Germinal center (tissue), 1 donor: ENCODE measurements at places on chromosomes 3 and 15.

GRCh38 chr15:39936187-39936586 is 2.3 kb downstream of the EIF2AK4 start:
- DNase-seq: no peak

DNA sequence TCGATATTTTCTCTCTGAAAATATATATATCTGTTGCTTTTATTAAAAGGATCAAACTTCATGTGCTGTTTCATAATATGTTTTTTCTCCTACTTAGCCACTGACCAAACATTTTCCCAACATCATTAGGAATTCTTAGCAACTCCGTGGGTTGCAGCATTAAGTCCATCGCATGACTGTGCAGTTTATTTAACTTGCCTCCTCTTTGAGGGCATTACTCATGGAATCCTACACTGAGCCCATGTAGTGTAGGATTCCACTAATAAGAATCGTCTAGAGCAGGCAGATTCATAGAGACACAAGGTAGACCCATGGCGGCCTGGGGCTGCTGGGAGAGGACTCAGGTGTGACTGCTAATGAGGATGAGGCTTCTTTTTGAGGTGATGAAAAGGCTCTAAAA is 49.3 kb downstream of the CMTM6 start:
- DNase-seq: no peak

- DNase-seq: no peak
Measured at GRCh38 chr15:38560456-38560926, 4.1 kb downstream of the RASGRP1 start.

GRCh38 chr15:59400103-59400813 is 27.6 kb upstream of the MYO1E start:
- peak; percentile 23 for DNase-seq

- DNase-seq: no peak
Measured at GRCh38 chr3:147613725-147614124, 204.6 kb downstream of the ZIC1 start.

GRCh38 chr15:63385911-63386531 is 4.4 kb upstream of the CA12 start:
- DNase-seq: no peak

- no peak for DNase-seq
Measured at GRCh38 chr15:92651877-92652575, 3.5 kb downstream of the FAM174B start.

DNA sequence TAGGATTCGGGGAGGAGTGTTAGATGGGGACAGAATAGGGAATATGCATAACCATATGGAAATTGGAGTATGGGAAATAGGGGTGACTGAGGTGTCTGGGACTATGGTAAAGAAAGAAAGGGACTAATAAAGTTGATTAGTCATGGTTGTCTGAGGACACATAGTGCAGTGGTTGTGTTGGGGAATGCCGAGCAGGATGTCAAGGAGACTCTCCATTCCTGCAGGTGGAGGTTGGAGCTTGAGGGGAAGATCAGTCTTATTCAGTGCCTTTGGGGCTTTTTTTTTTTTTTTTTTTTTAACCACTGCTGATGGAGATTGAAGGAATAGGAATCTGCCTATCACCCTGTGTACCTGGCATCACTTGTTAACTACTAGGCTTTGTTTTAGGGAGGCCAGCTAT is 10.8 kb downstream of the NMD3 start:
- no peak for DNase-seq
